ENCODE measurements at places on chromosomes 1 and 21.

- no peak for DNase-seq
Measured at GRCh38 chr1:169836198-169836597, 41.5 kb upstream of the METTL18 start.

DNA sequence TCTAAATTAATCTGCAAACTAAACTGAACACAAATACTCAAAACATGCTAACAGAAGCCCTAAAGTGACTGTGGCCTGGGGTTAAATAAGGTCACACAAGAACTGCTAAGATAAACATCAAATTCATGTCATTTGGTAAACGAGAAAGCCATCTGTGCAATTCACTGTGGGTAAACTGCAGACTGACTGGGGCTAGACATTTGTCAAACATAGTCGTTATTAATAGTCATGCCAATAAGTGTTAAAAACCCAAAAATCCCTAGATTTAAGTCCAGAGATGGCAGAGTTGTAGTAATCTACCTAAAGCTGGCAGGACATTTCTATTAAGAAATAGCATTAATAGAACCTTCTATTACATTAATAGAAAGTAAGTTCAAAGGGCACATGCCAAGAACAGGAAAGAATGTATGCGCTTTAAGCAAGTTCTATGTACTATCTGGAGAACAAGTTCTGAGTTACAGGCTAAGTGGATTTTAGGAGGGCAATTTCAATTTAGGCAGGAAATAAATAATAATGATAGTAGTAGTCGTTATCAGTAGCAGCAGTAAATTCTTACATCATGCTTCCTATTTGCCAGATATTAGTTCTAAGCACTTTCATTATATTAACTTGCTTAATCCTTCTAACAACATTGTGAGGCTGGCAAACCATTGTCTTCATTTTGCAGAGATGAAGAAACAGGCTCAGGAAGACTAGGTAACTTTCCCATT lies 8.6 kb downstream of the EDEM3 start:
- no peak for DNase-seq

- no peak for DNase-seq
Measured at GRCh38 chr1:10528066-10529014, 53.6 kb downstream of the PEX14 start.

GRCh38 chr21:25506887-25507286 lies 100.4 kb downstream of the MRPL39 start:
- no peak for DNase-seq

- no peak for DNase-seq
Measured at GRCh38 chr1:5220821-5221220, 566.4 kb downstream of the AJAP1 start.

DNA sequence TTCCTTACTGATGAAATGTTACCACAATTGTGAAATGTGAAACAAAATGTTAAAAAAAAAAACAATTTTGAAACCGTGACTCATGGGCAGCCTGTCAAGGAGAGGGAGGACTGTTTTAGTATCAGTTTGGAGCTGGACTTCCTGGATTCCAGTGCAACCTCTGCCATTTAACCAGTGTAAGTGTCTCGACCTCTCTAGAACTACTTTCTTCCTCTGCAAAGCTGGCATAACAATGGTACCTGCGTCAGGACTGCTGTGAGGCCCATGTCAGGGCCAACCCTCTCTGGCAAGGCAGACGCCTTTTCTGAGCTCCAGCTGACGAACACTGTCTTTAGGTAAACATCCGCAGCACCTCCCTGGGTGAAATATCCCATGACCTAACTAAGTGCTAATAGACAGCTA lies 20.9 kb downstream of the URB1 start:
- DNase-seq: no peak

- no peak for DNase-seq
Measured at GRCh38 chr1:5659606-5660005, 332.6 kb downstream of the NPHP4 start.

DNA sequence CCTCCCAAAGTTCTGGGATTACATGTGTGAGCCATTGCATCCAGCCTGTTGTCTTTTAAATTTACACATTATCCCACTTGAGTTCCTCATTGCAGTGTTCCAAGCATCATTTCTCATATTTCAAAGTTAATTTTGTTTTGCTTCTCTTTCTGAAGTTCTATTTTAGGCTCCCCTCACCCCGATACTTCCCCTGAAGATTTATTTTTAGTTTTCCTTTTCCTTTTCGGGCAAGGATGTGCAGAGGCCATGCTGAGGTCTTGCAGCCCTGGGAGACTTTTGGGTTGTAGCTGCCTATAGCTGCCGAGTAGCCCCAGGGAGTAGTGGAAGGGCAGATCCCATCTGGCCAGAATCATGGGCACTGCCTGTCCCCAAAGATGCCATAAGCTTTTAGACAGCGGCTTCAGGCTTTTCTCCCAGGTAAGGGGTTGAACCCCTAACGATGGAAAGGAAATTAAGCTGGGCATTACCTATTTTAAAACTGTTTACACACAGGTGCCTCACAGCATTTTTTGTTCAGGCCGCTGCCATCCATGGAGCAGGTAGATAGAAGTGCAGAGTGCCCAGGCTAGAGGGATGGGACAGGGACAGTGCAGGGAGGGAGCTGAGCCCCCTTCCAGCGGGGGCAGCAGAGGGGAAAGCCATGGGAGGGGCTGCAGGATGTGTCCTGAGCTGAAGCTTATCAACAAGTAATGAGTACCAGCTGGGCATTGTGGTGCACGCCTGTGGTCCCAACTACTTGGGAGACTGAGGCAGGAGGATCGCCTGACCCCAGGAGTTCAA lies 15.9 kb downstream of the PSEN2 start:
- DNase-seq: no peak

- DNase-seq: peak; percentile 38
Measured at GRCh38 chr1:61056573-61057439, 25.6 kb upstream of the NFIA start.

DNA sequence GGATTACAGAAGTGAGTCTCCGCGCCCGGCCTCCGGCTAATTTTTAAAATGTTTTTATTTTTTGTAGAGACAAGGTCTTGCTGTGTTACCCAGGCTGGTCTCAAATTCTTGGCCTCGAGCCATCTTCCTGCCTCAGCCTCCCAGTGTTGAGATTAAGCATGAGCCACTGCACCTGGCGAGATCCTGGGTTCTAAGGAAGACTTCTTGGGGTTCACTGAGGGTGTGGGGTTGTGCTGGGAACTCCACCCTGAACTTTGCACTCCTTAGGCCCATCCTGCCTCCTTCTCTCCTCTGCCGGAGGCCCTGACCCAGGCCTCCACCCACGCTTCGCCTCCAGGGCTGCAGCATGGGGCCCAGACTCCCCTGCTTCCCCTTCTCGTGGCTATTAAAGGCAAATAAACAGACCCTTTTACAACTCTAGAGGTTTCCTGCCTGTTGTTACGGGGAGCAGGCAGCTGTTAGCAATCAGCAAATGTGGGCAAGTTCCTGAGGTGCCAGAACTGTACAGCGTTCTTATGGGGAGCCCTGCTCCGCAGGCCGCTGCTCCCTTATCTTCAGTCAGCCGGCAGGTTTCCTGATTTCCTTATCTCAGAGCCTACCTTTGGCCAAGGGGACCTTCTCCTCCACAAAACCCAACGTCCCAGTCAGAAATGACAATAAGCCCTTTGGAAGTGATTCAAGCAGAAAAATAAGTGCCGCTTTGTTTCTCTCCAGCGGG lies 41.0 kb upstream of the LIN9 start:
- no peak for DNase-seq

- DNase-seq: no peak
Measured at GRCh38 chr1:57258557-57259325, 165.1 kb downstream of the DAB1 start.
